Spleen (tissue), 13 donors: ENCODE measurements at places on chromosomes 13 and 19. TPM values are rescaled to one million over a fixed set of nuclear protein-coding genes. Genes with fewer than 3 reads are reported as not detected.

DNA sequence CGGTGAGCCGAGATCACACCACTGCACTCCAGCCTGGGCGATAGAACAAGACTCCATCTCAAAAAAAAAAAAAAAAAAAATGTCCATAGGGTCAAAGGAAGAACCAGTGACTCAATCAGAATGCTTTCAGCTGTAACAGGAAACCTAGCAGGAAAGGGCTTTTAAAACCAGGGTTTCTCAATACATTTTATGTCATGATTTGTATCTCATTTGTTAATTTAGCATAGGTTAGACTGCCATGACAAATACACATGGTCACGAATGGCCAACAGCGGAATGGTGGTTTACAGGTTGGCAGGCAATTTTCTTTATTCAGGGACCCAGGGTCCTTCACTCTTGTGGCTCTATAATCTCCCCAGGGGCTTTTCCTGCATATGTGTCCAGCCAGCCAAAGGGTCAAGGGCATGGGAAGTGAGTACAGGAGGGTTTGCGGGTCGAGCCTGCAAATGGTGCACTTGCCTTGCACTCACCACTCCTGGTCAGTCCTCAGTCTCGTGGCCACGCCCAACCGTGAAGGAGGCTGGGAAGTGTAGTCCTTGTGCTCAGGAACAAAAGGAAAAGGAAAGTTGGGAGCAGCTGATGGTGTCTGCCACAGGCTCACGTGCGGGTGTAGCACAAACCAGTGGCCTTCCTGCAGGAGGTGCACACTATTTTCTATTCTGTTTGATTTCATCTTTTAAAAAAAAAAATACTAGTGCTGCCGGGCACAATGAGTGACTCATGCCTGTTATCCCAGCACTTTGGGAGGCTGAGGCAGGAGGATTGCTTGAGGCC, 14.8 kb downstream of the DHX34 start:
- peak; percentile 87 for DNase-seq

- no peak for DNase-seq
Measured at GRCh38 chr19:23991170-23991569, 76.5 kb downstream of the ZNF726 start.

DCT gene
- not detected for total RNA-seq

DNA sequence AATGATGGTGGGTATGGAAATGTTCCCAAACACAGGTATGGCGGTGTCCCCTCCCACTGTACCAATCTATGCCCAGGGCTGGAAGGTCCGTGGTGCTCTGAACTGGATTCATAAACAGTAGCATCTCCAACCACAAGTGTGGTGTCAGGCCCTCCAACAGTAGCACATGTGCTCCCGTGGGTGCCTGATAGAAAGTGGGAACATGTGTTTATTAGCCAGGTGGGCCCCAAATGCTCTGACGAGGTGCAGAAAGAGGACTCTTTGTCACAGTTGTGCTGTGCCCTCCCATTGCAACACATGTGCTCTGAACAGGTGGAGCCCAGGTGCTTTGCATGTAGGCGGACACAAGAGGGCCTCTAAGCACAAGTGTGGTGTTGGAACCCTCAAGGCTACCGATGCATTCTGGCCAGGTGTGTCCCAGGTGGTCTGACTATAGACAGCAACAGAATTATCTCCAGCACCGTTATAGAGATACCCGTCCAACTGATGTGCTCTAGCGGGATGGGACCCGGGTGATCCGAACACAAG, 75.4 kb upstream of the ZNF30 start:
- no peak for DNase-seq
